ENCODE measurements at places on chromosomes 13 and 19.

DNA sequence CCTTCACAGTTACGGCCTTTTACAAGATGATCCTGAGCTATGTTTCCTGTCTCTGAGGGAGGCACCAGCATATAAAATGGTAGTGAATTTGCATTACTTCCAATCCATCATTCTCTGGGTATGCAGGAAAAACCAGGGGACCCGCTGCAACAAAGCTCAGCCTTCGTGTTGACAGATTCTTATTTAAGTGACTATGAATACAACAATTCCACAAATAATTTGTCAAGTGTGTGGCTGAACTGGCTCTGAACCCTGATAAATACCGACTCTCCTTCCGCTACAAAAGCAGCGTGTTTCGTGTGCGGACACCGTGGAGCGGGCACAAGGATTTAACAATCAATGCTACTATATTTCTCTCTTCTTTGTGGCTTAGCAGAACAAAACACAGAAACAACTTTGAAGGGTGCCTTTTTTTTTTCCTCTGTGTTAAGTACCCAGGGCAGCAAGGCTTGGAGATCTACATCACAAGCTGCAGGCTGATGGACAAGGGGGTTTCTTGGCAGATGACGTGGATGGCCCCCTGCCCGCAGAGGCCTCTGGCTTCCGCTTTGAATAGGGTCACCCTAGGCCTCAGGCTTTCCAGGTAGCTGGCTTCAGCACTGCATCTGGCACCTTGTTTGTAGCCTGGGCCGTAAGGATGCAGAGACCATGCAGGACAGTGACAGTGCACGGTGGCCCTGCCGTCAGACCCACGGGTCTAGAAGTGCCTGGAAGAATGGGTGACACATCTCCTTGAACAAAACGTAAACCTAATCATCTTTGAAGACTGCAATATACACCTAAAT, 280.5 kb upstream of the TSHZ3 start:
- no peak for DNase-seq

GRCh38 chr19:42942187-42942789, 5.3 kb upstream of the PSG7 start:
- no peak for DNase-seq

DNA sequence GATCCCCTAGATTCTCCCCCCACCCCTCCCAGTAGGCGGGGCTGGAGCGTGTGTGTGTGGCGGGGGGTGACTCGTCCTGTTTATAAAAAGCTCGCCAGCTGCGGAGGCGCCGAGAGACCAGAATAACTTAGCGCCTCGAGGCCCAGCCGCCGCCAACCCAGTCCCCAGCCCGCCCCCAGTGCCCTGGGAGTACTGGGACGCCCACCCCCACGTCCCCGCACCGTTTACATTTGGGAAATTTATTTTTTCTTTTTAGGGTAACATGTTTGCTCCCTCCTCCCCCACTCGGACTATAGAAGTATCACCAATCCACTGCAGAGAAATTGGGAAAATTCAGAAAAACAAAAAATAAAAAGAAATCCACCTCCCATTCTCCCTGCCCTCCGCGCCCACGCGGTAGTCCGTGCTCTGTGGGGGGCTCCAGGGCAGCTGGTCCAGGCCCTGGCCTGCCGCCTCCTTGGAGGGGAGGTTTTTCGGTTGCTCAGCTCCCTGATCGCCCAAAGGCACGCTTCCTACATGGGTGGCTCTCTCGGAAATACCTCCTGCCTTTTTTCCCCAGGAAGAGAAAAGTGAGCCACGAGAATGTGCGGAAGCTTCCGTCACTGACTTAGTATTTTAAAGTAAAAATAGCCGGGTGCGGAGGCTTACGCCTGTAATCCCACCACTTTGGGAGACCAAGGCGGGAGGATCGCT, 1.5 kb upstream of the RAB3A start:
- DNase-seq: peak; percentile 63

DNA sequence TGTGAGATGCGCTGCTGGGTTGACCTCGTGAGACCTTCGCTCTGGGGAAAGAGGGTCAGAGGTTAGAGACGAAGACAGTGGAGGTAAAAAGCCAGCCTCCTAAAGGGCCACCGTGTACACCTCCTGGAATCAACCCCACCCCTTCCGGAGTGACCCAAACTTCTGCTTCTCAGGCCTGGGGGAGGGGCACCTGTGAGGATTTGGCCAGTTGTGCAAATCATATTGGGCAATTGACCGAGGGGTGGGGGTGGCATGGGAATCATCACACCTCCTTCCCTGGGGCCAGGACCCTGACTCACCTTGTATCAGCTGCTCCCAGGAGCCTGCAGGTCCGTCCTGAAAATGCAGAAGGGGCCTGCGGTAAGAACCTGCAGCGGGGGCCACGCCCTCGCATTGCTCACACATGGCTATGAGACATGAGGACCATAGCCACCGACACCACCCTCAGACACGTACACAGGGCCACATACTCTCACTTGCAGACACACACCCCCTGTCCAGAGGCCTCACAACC, 2.8 kb downstream of the TNFSF14 start:
- no peak for DNase-seq

DNA sequence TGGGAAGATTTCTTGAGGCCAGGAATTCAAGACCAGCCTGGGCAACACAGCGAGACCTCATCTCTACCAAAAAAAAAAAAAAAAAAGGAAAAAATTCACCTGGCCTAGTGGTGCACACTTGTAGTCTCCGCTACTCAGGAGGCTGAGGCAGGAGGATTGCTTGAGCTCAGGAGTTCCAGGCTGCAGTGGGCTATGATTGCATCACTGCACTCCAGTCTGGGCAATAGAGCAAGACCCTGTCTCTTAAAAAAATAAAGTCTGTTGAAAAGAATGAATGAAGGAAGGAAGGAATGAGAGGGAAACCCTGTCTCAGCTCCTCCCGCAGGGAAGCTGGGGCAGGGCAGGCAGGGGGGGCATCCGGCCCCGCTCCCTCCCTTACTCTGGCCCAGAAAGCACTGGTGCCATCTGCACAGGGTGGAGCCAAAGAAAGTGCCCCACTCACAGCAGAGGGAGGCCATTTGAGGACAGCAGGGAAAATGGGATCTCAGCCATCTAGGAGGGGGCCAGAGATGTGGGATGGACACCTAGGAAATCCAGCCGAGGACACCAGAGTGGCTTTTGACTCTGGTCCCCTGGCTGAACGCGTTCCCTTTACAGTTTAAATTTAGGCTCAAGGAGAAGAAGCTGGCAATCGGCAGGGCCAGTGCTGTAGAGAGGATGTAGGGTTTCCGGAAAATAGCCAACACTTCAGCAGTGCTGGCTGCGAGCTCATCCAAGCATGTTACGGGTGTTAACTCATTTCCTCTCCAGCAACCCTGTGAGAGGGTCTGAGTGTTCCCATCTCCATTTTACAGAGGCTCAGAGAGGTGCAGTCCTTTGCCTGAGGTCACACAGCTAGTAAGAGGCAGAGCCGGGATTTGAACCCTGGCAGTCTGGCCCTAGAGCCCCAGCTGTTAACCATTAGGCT, 3.6 kb upstream of the HPN start:
- DNase-seq: no peak

- no peak for DNase-seq
Observed at GRCh38 chr19:49328741-49329140, 3.8 kb upstream of the SLC6A16 start.
